ENCODE measurements at places on chromosomes 6 and 20.
A peak's percentile ranks its signal among the peaks of the same experiment; 100 is the strongest.

DNA sequence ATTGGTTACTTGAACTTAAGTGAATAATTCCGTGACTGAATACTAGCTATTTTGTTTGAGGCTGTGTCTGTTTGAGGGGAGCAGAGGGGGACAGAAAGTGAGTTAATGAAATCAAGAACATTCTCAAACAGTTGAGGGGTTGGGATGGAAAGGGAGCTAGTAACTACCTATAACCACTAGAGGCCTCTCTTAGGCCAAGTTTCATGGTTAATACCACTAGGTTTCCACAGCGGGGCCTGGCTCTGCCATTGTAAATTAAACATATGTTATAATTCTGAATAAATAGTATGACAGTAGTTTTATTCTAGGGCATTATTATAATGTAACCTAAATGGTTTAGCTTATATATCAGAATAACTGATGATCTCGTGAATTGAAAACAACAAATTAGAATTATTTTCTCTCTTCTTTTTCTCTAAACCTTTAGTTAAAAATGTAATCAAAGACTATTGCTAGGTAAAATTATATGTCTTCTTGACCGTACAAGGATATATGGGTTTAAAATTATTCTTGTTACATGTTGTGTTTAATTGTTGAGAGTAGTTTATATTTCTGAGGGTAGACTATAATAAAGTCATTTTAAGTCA, 108.1 kb downstream of the BCKDHB start:
- DNase-seq = peak; percentile 49

DNA sequence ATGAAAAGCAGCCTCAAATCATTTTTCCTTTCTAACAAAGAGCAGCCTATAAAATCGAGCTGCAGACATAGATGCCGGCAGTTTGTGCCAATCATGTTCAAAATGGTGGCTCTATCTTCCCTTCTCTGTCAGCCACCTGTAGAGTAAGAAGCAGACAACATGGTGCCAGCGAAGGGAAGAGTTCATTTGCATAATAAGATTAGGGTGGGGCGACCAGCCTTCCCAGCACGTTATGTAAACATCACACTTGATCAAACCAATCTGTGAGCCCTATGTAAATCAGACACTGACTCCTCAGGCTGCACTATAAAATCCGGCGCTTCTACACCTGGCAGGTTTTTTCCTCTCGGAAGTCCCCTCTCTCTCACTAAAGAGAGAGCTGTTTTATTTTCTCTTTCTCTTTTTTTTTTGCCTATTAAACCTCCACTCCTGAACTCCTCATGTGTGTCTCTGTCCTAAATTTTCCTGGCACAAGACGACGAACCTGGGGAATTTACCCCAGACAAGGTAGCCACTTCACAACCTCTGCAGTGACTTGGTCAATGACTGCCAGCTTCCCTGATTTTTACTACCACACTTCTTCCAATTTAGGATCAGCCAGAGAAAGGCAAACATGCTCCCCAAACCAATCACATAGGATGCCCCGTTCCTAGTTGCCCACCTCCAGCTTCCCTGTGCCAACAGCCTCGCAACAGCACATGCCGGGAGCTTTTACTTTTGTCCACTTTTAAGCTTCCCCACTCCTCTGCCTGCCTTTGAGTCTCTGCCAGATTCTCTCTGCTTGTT, 12.9 kb downstream of the TPMT start:
- DNase-seq = no peak

- no peak for DNase-seq
Measured at GRCh38 chr20:46154796-46155195, 36.7 kb downstream of the CD40 start.

DNA sequence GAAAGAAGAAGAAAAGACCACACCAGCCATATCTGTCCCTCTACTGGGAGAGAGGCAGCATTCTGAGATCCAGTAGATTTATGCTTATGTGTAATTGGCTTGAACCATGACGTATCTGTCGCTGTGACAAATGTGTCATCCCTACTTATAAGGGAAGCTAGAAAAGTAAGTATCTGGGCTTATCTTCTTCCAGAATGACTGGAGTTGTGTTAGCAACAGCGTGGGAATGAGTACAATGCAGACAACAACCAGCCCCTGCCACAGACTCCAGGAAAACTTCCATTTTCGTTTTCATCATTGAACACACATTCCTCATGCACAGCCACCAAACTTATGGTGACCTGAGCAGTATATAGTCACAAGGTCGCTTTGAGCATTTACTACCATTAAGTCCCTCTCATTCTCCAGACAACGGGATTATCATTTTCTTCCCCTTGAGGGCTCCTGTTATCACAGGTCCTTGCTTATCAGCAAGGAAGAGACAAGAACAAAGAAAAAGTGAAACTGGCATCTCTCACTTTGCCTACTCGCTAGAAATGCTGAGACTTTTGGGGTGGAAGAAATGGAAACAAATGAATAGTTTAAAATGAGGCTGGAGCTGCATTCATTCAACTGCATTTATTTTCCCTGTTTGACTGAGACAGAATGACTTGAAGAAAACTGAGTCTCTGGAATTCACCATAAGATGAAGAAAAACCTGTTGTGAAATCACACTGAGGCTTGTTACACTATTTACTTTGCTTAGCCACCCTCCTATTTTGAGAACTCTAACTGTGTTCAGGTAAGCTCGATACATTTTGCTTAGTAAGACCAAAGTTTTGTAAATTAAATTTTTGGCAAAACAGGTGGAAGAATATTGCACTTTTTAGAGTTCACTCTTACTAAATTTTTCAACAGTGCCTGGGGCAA, 149.3 kb upstream of the FOXQ1 start:
- peak; percentile 16 for DNase-seq

DNA sequence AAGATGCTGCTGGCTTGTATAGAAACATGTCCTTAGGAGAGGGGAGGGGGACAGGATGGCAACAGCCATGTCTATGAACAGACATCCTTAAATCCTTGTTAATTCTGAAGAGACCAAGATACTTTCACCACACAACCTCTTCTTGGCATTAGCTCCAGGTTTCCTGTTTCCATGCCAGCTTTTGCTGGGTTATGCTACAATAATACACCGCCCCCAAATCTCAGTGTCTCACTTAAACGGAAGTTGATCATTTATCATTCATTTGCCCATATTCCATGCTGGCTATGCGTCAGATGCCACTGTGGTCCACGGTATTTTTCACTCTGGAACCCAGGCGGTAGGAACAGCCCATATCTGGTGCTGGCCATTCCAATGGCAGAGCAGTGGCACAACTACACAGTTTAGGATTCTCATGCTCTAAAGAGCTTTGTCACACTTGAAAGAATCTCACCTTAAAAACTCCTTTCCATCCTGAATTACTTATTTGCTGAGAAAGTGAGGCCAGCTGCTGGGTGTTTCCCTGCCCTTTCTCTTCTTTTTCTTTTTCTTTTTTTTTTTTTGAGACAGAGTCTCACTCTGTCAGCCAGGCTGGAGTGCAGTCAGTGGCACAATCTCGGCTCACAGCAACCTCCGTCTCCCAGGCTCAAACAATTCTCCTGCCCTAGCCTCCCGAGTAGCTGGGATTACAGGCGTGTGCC, 3.7 kb upstream of the RNASET2 start:
- no peak for DNase-seq

- no peak for DNase-seq
Measured at GRCh38 chr6:65469650-65470049, 237.4 kb downstream of the EYS start.

DNA sequence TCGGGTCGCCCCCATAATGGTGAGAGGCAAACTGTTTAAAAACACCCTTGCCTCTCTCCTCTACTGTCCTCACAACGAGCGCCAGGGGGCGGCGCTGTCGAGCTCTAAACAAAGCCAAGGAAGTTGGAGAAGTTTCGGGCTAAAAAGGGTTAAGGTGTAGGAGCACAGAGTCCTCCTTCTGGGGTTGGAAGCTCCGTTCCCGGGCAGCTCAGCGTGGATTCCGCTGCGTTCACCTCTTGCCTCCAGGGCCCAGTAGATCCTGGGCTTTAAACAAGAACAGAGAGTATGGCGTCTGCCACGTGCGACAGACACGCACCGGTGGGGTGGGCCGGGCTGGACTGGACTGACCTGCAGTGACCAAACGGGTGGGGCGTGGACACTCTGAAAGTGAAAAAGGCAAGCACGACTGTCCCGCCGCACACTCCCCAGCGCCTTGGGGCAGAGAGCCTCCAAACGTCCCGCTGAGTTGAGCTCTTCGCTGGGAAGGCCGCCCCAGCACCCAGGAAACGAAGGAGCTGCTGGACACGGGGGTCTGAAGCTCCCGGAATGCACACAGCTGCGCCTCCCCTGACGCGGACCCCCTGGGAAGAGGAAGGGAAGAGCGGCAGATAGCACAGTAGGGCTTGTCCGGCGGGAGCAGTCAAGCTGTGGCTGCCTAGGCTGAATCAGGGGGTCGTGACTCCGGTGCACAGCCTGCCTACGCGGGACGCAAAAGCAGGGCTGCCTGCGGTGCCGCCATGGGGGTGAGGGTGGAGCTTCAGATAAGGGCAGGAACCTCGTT, 1.6 kb upstream of the THBD start:
- DNase-seq = peak; percentile 76

- peak; percentile 69 for DNase-seq
Measured at GRCh38 chr6:23349521-23350147, 776.4 kb upstream of the NRSN1 start.

DNA sequence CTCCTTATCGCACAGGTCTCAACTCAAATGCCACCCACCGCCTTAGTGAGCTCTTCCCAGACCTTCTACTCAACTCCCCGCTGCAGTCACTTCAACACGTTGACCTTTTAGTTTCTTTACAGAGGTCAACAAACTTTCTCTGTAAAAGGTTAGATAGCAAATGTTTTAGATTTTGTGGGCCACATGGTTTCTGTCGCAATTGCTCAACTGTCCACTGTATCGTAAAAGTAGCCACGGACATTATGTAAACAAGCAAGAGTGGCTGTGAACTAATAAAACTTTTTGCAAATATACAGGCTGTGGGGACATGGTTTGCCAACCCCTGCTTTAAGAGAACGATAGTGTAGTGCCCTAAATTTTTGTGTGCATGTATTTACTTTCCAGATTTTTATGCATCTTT, 247.6 kb upstream of the TSHZ2 start:
- DNase-seq = no peak

- no peak for DNase-seq
Measured at GRCh38 chr20:59633656-59634251, 29.4 kb downstream of the PHACTR3 start.

DNA sequence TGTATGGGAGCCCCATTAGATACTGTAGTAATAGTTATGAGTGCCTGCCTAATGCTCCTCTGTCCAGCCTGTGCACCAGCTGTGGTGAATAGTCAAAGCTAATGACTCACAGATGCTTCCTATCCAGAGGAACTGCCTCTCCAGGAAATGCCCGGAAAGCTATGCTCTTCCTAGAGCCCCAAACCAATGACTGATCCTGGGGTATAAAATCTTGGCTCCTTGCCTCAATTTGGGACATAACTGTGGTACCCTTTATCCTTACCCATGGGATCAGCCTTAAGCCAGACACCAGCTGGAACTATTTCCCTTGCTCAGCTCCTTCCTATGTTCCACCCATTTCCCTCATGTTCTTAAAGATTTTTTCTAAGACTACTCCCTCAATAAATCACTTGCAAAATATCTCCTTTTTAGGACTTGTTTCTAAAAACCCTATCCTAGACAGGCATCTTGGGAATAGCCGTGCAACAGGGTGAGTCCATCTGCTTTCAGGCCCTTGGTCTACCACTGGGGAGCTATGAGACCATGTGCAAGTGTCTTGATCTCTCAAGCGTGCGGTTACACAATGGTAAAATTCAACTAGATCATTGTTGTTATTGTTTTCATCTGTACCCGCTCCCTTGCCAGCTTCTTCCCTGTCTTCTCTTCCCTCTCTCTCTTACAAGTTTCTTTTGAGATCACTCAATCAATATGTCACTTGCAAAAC, 283.7 kb downstream of the BTBD3 start:
- no peak for DNase-seq

DNA sequence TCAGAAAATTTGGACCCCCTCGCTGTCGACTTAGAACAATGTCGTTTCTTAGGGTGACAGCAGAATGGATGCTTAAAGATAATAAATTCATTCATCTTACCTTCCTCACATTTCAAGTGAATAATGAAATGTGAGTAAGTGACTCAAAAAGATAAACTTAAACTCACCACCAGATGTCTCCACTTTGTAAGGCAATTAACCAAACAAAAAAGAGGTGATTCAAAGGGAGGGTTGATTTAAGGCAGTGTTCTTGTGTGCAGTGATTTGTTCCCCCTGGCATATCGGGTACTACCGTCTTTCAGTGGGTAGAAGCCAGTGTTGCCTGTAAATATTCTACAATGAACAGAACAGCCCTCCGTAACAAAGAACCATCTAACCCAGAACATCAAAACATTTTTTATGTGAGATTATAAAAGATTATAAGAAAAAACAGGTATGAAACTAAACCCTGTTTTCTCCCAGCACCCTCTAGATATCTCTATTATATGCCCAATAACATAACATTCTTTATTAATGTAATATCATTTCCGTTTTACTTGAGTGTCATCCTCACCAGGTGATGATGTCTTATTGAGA, 589.7 kb downstream of the CBLN4 start:
- peak; percentile 1 for DNase-seq

GRCh38 chr6:105164418-105164817, 15.4 kb downstream of the POPDC3 start:
- no peak for DNase-seq
